T-helper 17 cell (primary cell): ENCODE measurements at places on chromosomes 3 and 15. TPM values are rescaled to one million over a fixed set of nuclear protein-coding genes. Genes with fewer than 3 reads are reported as not detected.

PCCB gene
- total RNA-seq: 13.3 TPM

PROK2 gene
- total RNA-seq: 0.65 TPM

NTRK3 gene
- total RNA-seq: not detected

CAMKV gene
- total RNA-seq: 0.47 TPM

DNA sequence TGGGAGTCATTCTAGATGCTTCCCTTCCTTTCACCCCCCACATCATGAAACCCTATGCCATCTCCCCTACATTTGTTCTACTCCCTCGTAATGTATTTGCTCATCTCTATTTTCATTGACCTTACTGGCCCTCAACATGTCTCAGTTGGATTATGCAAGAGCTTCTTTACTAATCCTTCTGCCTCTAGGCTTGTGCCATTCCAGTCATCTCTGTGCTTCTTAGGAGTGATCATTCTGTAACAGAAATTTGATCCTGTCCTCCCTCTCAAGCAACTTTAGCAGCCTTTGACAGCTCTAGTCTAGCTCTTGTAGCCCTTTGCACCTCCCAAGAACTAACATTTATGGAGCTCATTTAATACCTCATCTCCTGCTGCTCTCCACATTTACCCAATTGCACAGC is 64.7 kb downstream of the ISL2 start:
- no peak overlapping the region for H3K4me3 ChIP-seq
- H3K4me1 ChIP-seq: no peaks in the 10 kb centered on the region
- peaks cover 10% of the 10 kb centered on the region for H3K36me3 ChIP-seq
- no peaks in the 10 kb centered on the region for H3K27me3 ChIP-seq
- DNase-seq: no peak

- H3K4me1 ChIP-seq: no peaks in the 10 kb centered on the region
- no peak overlapping the region for H3K27ac ChIP-seq
- H3K27me3 ChIP-seq: peaks cover 48% of the 10 kb centered on the region
- no peak overlapping the region for H3K4me3 ChIP-seq
- DNase-seq: no peak
- H3K36me3 ChIP-seq: peaks cover 2% of the 10 kb centered on the region
Observed at GRCh38 chr15:73005032-73005431, 47.2 kb upstream of the NEO1 start.

DNA sequence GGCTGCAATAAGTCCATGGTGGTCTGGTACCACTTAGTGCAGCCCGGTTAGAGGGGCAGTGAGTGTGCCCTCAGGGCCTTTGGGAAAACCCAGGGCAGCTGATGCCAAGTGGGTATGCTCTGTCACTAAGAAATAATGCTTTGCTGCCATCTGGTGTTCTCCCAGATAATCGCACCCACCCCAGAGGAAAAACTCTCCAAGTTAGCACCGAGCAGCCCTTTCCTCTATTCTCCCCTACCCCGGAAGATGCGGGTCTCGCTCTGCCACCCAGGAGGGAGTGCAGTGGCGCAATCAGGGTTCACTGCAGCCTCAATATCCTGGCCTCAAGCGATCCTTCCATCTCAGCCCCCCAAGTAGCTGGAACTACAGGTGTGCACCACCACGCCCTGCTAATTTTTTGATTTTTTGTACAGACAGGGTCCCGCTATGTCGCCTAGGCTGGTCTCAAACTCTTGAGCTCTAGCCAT is 21.3 kb upstream of the DAPK2 start:
- H3K27me3 ChIP-seq: no peaks in the 10 kb centered on the region
- no peaks in the 10 kb centered on the region for H3K36me3 ChIP-seq
- H3K4me3 ChIP-seq: no peak overlapping the region
- H3K27ac ChIP-seq: no peak overlapping the region
- peak; percentile 43 for DNase-seq

DNA sequence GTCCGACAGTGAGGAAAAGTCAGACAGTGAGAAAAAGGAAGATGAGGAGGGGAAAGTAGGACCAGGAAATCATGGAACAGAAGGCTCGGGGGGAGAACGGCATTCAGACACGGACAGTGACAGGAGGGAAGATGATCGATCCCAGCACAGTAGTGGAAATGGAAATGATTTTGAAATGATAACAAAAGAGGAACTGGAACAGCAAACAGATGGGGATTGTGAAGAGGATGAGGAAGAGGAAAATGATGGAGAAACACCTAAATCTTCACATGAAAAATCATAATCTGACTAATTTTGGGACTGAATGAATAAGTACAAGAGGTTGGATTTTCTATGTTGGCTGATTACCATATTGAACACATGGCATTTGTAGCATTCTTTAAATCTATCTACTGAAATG is 26.2 kb downstream of the SEC62 start:
- H3K4me1 ChIP-seq: peaks cover 8% of the 10 kb centered on the region
- H3K36me3 ChIP-seq: peaks cover 10% of the 10 kb centered on the region
- no peak overlapping the region for H3K4me3 ChIP-seq
- no peaks in the 10 kb centered on the region for H3K27me3 ChIP-seq

DNA sequence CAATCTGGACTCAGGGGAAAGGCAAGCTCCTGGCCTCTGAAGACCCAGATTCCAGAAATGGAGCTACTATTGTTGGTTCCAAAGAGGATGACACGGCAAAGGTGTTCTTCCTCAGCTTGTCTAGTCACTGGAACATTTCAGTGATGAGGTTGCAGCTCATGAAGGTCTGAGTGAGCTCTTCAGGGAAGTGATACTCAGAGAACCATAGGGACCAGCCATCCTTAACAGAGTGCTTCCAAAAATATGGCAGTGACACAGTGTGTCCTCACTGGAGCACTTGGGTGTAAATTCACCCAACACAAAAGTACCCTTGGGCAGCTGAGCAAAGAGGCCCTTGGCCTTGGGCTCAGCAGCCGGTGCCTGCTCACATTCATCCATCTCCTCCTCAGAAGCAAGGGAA is 46.3 kb downstream of the SPTSSB start:
- H3K4me1 ChIP-seq: no peaks in the 10 kb centered on the region
- H3K27ac ChIP-seq: no peak overlapping the region
- no peak overlapping the region for H3K4me3 ChIP-seq
- no peak for DNase-seq

GRCh38 chr3:195210266-195210973 is 60.5 kb downstream of the XXYLT1 start:
- no peaks in the 10 kb centered on the region for H3K27me3 ChIP-seq
- DNase-seq: no peak
- no peak overlapping the region for H3K27ac ChIP-seq
- no peak overlapping the region for H3K4me3 ChIP-seq
- H3K4me1 ChIP-seq: peaks cover 15% of the 10 kb centered on the region
- H3K36me3 ChIP-seq: peaks cover 3% of the 10 kb centered on the region

- no peaks in the 10 kb centered on the region for H3K4me1 ChIP-seq
- H3K27me3 ChIP-seq: peaks cover 18% of the 10 kb centered on the region
- DNase-seq: no peak
- H3K27ac ChIP-seq: no peak overlapping the region
Observed at GRCh38 chr3:161413855-161414210, 42.5 kb upstream of the SPTSSB start.

DNA sequence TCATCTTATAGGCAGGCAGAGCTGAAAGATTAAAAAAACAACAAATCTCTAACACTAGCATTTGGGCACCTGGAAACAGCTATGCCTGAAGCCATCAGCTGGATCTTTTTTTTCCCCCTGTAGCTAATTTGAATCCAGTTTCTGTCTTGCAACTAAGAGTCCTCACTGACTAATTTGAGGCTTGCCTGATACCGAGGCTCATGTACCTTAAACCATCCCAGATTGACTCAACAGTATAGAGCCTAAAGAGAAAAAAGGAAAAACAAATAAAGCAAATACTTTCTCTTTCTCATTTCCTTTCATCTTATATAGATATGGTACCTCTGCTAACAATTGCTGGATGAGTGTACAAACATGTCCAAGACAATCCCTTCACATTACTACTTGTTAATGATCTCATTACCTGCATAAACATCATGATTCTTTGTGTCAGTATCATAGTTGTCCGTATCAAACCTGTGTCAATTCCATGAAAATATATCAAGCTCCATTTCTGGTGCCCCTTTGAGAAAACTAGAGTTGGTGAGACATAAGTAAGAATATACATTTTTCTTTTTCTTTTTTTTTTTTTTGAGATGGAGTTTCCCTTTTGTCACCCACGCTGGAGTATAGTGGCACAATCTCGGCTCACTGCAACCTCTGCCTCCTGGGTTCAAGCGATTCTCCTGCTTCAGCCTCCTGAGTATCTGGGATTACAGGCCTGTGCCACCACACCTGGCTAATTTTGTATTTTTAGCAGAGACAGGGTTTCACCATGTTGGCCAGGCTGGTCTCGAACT is 43.1 kb downstream of the BHLHE40 start:
- DNase-seq: no peak
- H3K36me3 ChIP-seq: no peaks in the 10 kb centered on the region
- H3K4me1 ChIP-seq: peaks cover 44% of the 10 kb centered on the region
- peak overlapping the region; percentile 88 for H3K27ac ChIP-seq
- H3K4me3 ChIP-seq: no peak overlapping the region
- H3K27me3 ChIP-seq: no peaks in the 10 kb centered on the region

GRCh38 chr15:50751394-50751793 is 14.1 kb downstream of the SPPL2A start:
- H3K4me3 ChIP-seq: no peak overlapping the region
- no peak for DNase-seq
- H3K27me3 ChIP-seq: no peaks in the 10 kb centered on the region
- peaks cover 11% of the 10 kb centered on the region for H3K4me1 ChIP-seq

- no peaks in the 10 kb centered on the region for H3K27me3 ChIP-seq
- no peaks in the 10 kb centered on the region for H3K4me1 ChIP-seq
- H3K36me3 ChIP-seq: no peaks in the 10 kb centered on the region
- no peak overlapping the region for H3K27ac ChIP-seq
- H3K4me3 ChIP-seq: no peak overlapping the region
- no peak for DNase-seq
Observed at GRCh38 chr3:36196058-36196457, 184.2 kb upstream of the STAC start.

DNA sequence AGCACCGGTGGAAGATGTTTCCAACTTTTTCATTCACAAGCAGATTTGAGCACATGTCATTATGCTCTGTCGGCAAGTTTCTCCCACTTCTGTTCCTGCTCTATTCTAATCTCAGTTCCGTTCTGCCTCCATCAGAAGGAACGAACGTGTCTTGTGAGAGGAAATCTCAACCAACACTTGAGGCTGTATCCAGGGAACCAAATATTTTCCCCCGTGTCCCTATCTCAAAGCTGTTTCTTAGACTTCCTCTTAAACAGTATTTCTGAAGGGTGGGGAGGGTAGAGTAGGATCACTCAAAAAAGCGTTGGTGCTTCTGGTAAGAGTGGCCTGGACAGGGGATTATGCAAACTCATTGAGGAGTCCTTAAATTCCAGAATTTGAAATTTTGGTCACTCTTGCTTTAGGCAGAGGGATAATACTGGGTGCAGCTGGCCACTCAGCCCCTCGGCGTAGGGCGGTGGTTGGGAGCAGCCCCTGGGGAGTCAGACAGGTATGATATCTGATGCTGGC is 54.9 kb downstream of the FRMD4B start:
- no peak for DNase-seq
- H3K27ac ChIP-seq: no peak overlapping the region
- H3K27me3 ChIP-seq: peaks cover 14% of the 10 kb centered on the region
- peaks cover 1% of the 10 kb centered on the region for H3K36me3 ChIP-seq
- H3K4me1 ChIP-seq: peaks cover 13% of the 10 kb centered on the region

- peak overlapping the region; percentile 91 for H3K27ac ChIP-seq
- H3K36me3 ChIP-seq: no peaks in the 10 kb centered on the region
- peaks cover 36% of the 10 kb centered on the region for H3K4me1 ChIP-seq
- DNase-seq: peak; percentile 33
- H3K4me3 ChIP-seq: no peak overlapping the region
- H3K27me3 ChIP-seq: no peaks in the 10 kb centered on the region
Observed at GRCh38 chr15:41772720-41773331, 1.5 kb upstream of the MAPKBP1 start.

DNA sequence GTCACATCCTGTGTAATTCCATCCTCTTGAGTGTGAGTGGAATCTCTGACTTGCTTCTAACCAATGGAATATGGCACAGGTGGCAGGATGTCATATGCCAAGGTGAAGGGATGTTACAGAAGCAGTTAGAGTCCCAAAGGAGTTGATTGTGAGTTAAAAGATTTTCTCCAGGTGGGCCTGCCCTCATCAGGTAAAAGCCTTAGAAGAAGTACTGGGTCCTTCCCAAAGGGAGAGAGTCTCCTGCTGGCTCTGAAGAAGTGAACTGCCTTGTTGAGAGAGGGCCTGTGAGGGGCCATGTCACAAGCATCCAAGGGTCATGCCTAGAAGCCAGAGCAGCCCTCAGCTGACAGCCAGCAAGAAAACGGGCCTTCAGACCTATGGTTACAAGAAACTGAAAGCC is 13.1 kb downstream of the CMTM7 start:
- H3K4me1 ChIP-seq: peaks cover 32% of the 10 kb centered on the region
- H3K36me3 ChIP-seq: peaks cover 2% of the 10 kb centered on the region
- no peak for DNase-seq

- no peak for DNase-seq
- no peak overlapping the region for H3K27ac ChIP-seq
- no peak overlapping the region for H3K4me3 ChIP-seq
- no peaks in the 10 kb centered on the region for H3K27me3 ChIP-seq
Observed at GRCh38 chr3:172312001-172312400, 136.3 kb downstream of the GHSR start.

- DNase-seq: no peak
- no peaks in the 10 kb centered on the region for H3K36me3 ChIP-seq
- no peak overlapping the region for H3K4me3 ChIP-seq
- peaks cover 15% of the 10 kb centered on the region for H3K27me3 ChIP-seq
Observed at GRCh38 chr3:39934696-39935095, 125.3 kb downstream of the MYRIP start.

- no peak overlapping the region for H3K27ac ChIP-seq
- H3K4me1 ChIP-seq: peaks cover 4% of the 10 kb centered on the region
- no peak overlapping the region for H3K4me3 ChIP-seq
- H3K27me3 ChIP-seq: peaks cover 87% of the 10 kb centered on the region
- no peaks in the 10 kb centered on the region for H3K36me3 ChIP-seq
Observed at GRCh38 chr15:100890051-100890720, 10.6 kb downstream of the ALDH1A3 start.

DNA sequence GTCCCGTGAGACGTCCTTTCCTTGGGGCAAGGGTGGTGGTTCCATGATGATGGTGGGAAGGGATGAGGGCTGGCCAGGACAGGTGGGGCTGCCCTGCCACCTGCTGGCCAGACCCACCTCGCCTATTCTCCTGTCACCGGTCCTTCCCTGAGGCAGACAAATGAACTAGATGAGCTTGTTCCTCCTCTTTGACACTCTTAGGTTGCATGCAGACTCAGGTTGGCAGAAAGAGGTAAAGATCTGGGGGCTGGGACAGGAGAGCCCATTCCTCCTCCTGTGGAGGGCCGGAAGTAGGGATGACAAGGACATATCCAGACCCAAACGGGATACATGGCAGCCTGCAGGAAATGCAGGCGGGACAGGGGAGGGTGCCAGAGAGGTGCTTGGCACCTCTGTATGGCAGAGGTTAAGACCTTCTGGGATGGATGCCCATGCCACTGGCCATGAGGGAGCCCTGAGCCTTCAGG is 38.6 kb downstream of the ACSBG1 start:
- no peaks in the 10 kb centered on the region for H3K27me3 ChIP-seq
- H3K36me3 ChIP-seq: no peaks in the 10 kb centered on the region
- H3K4me3 ChIP-seq: no peak overlapping the region
- peak; percentile 33 for DNase-seq

GRCh38 chr3:109803274-109803673 is 465.9 kb upstream of the DPPA4 start:
- H3K4me3 ChIP-seq: peak overlapping the region; percentile 1
- no peak for DNase-seq
- no peak overlapping the region for H3K27ac ChIP-seq
- no peaks in the 10 kb centered on the region for H3K27me3 ChIP-seq
- no peaks in the 10 kb centered on the region for H3K36me3 ChIP-seq
